G401 (cell line): ENCODE measurements at places on chromosomes 4 and X. TPM values are rescaled to one million over a fixed set of nuclear protein-coding genes. Genes with fewer than 3 reads are reported as not detected.

The DUSP9 gene
- 0.20 and 2.5 TPM in 2 replicates for total RNA-seq

The NWD2 gene
- not detected in 2 replicates for total RNA-seq

The RTL9 gene
- total RNA-seq = 0.06 TPM in 1 of 2 replicates, not detected in the other

The TLR2 gene
- total RNA-seq = not detected in 2 replicates

The GRIA2 gene
- not detected in 2 replicates for total RNA-seq

The FTSJ1 gene
- total RNA-seq = 38.7 and 64.6 TPM in 2 replicates

The TXK gene
- total RNA-seq = not detected in 2 replicates

The TMEM185A gene
- total RNA-seq = 11.7 and 21.8 TPM in 2 replicates

The PAGE2 gene
- not detected in 2 replicates for total RNA-seq

DNA sequence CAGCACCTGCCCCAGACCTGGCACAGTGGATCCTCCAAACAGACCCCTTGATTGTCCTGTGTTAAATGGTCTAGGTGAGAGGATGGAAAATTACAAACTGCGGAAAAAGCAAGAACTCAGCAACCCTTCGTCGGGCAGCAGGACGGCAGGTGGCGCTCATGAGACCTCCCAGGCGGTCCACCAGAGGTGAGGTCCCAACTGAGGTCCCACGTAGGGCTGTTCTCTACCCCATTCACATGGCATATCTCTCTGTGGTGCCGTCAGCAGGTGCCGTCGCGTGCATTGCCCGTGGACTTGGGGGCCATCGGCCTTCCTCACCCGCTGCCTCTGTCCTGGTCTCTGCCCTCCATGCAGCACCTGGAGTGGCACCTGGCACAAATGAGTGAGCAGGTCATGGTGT, 88.2 kb downstream of the CRMP1 start:
- no peak for DNase-seq

GRCh38 chr4:41132055-41132683, 82.2 kb downstream of the APBB2 start:
- no peak for DNase-seq

- no peak for DNase-seq
These were observed 76.5 kb upstream of the TSPAN7 start for GRCh38 chrX:38484607-38485498.

GRCh38 chrX:1434871-1435240, 17.9 kb downstream of the ASMTL start:
- no peak for DNase-seq

- peak; percentile 70 for DNase-seq
These were observed 944 bp downstream of the SNX25 start for GRCh38 chr4:185210102-185210981.

DNA sequence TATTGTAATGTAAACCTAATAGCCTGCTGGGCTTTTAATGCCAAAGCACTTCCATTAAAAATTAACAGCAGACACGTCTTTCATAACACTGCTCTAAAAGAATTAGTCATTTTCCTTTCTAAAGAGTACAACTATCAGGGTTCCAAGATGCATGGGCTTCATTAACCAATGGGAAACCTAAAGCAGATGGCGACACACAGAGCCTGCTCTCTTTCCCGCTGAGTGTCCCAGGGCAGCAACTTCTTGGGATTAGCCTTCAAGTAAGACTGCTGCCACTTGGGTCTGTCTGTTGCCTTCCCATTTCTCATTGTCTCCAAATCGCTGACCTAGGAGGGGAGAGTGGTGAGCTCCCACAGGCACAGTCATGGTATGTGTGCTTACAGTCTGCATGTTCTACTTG, 14.0 kb upstream of the PHKA2 start:
- DNase-seq = no peak

DNA sequence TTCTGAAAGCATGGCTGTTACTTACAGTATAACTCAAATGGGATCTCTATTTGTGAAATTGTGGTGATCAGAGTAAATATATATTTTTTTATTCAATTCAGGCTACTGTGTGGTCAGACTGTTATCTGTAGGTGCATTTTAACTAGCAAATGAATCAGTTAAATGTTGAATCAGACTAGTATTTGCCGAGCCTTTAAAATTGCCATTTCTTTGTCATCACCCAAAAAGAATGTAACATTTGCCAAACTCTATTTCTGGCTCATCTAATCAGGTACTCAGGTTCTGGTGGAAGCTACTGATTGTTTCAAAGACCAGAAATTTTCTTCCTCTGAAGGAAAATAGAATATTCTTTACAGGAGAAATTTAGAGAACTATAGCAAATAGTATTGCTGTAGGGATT, 1.8 kb upstream of the NAA15 start:
- no peak for DNase-seq

DNA sequence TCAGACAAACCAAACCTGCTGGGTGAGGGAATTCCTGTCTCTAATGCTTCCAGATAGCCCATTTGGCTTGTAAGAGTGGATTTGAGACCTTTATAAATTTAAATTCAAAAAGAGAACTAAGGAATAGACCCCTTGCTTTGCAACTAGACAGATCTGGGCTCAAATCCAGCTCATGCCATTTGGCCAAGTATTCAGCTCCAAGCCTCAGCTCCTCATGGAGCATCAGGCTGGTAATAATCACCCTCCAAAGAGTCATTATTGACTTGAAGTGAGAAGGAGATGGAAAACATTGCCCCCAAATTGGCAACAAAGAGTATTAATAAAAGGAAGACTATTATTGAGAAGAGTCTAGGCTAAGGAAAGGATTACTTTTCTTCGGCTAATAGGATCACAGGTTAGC, 134.7 kb downstream of the PDE5A start:
- DNase-seq = peak; percentile 43

DNA sequence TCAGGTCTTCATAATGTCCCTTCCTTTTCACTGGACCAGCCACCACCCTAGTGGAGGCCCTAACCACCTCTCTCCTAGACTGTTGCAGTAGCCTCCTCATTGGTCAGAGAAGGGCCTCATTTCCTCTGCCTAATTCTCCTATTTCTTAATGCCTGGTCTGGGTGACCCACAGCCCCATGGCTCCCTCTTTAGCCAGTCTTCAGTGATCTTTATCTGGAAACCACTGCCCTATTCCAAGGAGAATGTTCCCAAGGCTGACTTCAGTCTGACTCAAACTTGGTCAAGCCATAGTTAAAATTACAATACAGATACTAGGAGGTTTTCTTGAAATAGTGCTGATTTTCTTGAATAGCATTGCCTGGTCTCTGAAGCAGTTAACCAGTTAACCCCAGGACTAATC, 53.6 kb upstream of the PRPS1 start:
- DNase-seq = no peak

DNA sequence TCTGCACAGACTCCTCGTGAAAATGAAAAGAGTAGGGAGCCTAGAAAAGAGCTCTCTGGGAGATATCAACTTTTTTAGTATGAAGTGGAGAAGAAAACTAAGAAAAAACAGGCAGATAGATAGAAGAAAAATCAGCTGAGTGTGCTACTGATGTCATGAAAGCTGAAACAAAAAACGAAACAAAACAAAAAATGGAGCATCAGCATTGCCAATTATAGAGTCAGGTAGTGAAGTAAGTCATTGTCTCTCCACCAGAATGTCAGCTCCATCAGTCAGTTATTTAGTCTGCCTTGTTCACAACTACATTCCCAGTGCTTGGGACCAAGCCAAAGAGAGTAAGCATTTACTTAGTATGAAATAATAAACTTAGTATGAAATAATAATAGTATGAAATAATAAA, 595.1 kb downstream of the STPG2 start:
- no peak for DNase-seq

GRCh38 chr4:2837904-2838496, 5.6 kb upstream of the ADD1 start:
- DNase-seq = no peak

- no peak for DNase-seq
These were observed 52.5 kb downstream of the HMGB2 start for GRCh38 chr4:173281406-173282255.

- no peak for DNase-seq
These were observed 48.7 kb upstream of the STX18 start for GRCh38 chr4:4590546-4590945.

GRCh38 chrX:9955506-9955905, 11.7 kb upstream of the CLDN34 start:
- no peak for DNase-seq

GRCh38 chr4:35167385-35167784, 1076.9 kb downstream of the ARAP2 start:
- no peak for DNase-seq

DNA sequence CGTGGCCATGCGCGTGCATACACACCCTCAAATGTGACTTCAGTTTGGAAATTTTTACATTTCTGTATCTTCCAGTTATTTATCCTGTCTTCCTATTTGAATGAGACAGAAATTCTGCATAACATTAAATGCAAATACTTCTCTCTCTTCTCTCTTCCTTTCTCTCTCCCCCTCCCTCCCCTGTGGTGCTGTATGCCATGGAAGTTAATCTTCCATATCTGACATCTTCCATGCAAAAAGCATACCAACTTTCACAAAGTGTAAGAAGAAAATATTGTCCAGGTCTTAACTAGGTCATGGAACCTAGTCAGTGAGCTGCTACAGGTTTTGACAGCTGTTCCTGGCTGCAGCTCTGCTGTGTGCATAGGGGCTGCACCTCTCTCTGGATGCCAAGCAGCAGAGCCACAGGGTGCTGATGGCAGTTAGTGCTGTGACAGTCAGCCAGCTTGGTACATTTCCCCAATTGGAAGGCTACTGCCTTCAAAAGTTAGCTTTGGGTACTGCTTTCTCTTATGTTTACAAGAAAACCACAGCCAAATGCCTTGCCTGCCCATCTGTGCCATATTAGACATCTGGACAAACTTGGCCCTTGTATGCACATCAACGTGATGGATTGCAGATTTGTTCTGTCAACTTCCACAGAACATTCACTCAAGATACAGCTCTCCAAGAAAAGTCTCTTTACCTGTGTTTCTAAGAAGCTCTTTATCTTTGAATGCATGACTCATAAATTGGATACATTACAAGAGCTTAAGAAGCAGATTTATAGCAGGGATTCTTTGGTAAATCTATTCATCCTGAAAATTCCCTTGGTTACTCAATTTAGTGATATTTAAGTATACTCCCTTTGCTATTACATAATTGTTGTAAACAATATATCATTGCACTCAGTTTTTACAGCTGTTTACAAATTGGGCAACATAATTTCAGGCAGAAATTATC, 623.8 kb downstream of the EPHA5 start:
- no peak for DNase-seq

- DNase-seq = peak; percentile 86
These were observed 12.4 kb upstream of the NFXL1 start for GRCh38 chr4:47926667-47927258.

- DNase-seq = no peak
These were observed 22.0 kb upstream of the ZCCHC4 start for GRCh38 chr4:25290490-25291067.

DNA sequence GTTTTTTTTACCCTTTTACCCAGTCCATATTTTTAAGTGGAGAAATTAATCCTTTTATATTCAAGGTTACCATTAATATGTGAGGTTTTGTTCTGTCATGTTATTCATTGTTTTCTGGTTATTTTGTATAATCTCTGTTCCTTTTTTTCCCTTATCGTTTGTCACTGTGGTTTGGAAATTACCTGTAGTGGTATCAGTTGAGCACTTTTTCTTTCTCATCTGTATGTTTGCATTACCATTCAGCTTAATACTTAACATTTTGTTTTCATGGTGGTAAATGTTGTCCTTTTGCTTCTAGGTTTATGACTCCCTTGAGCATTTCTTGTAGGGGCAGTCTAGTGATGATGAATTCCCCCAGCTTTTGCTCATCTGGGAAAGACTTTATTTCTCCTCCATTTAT, 6.6 kb downstream of the ETDC start:
- no peak for DNase-seq

DNA sequence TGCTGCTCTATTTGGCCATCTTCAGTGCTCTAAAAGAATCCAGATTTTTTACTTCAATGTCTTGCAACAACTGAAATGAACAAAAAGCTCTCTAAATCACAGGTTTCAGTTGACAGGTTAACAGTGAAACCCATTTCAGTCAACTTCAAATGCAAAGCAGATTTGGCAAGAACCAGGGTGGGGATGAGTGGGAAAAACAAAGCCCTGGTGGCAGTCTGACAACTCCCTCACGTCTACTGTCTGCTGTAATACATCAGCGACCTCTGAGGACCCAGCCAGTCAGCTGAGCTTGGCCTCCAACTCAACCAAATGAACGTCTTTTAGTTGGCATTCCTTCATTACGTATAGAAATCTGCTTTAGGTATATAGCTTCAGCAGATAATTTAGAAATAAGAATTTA, 95.8 kb downstream of the COL25A1 start:
- DNase-seq = no peak

DNA sequence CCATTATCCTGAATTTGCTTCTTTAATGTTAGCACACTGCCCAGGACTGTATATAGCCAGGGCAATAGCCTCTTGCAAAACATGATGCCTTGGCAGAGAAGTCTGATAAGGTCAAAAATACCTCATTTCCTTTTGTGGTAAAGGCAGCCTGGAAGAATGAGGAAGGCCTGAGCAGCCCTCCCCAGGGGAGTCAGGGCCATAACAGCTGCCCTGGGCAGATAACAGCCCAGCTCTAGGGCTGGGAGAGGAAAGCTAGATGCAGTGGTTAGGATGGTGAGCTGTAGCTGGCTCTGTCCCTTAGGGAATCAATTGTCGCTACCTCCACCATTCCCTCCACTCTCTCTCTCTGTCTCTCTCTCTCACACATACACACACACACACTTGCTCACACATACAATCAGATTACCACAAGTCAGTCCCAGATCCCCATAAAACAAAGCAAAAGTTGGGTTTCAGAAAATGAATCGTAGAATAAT, 29.2 kb downstream of the EFHC2 start:
- DNase-seq = no peak

GRCh38 chr4:73257651-73258435, 755 bp downstream of the ANKRD17 start:
- DNase-seq = peak; percentile 34

DNA sequence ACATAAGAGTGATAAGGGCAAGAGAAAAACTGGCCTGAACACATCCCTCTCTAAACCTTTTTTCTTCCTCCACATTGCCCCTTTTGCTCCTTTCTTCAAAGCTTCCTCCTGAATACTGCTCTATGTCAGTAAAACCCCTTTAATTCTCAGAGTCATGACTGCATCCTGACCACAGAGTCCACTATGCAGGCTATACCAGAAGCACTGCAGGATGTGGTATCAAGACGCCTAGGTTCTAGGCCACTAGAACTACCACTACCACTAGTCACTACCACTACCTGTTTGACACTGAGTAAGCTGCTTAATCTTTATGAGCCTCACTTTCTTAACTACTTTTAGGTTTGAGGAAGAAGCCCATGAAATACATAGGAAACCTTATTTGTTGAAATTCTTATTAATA, 38.7 kb downstream of the ARHGEF9 start:
- no peak for DNase-seq

DNA sequence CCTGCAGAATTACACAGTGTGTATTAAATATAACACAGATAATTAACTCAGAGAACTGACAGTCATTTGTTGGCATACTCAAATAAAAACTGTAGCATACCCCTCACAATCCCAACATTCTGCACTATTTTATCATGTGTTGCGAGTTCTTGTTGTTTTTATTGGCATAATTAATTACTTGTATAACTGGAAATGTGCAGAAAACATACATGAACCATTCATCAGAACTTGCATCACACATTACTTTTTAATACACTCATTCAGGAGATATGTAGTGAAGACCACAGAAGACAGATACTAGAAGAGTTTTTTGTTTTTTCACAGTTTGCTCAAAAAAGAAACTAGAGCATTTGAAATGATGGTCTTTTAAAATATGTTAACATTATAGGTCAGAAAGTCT, 74.6 kb upstream of the NEIL3 start:
- no peak for DNase-seq
